ENCODE measurements at places on chromosomes 12 and 14. TPM values are rescaled to one million over a fixed set of nuclear protein-coding genes. Genes with fewer than 3 reads are reported as not detected.

The PLEKHG7 gene
- total RNA-seq: not detected

The GPD1 gene
- 38.7 TPM for total RNA-seq

The TRMT5 gene
- 4.6 TPM for total RNA-seq

The STXBP6 gene
- total RNA-seq: 20.2 TPM

The KRT75 gene
- not detected for total RNA-seq

The ABHD4 gene
- total RNA-seq: 20.9 TPM

The ZC2HC1C gene
- total RNA-seq: 10.5 TPM

DNA sequence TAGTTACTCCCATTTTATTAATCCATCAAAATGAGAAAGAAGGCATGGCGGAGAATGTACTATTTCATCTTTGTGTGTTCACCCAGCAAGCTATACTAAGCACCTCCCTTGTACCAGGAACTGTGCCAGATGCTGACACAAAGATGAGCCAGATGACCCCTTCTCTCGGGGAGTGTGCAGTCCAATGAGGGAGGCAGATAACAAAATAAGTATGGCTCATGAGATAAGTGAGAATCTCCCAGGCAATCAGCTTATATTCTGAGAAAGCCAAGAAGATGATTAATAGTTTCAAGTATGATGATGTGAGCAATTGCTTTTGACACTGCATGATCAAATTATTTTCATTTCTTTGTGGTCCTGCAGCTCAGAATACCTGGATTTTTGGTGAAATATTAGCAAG, 1.3 kb upstream of the TMEM233 start:
- no peak for DNase-seq

- DNase-seq: no peak
Observed at GRCh38 chr14:55743551-55743950, 163.5 kb downstream of the KTN1 start.

DNA sequence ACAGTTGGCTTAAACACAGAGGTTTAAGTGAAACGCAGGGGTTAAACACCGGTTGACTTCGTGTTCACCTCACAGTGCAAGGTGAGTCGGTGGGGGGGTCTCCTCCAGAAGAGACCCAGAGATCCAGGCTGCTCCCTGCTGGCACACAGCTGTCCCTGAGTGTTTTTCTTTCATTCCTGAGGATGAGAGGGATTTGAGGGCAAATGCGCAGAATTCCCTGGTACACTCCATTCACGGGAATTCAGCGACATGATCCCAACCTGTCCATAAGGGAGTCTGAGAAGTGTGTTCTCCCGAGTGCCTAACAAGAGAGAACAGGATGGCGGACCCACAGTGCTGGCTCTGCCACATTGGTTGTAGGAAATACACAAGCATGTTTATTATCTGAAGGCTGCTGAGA, 107.2 kb upstream of the ESRRB start:
- DNase-seq: peak; percentile 28

DNA sequence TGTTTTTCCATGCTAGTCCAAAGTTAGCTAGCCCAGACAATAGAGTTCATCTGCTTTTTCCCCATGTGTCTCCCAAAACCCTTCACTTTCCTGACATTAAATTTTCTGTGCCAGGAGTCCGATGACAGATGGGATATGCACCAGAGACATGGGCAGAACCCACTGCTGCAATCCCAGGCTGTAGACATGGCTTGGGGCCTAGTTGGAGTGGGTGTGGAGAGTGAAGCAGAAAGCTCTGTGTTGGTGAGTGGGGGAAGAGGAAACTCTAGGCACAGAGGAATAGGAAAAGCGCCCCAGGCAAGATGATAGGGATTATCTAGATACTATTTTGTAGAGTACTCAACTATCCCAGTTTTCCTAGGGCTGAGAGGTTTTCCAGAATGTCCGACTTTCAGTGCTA, 4.8 kb upstream of the KRT74 start:
- DNase-seq: no peak

DNA sequence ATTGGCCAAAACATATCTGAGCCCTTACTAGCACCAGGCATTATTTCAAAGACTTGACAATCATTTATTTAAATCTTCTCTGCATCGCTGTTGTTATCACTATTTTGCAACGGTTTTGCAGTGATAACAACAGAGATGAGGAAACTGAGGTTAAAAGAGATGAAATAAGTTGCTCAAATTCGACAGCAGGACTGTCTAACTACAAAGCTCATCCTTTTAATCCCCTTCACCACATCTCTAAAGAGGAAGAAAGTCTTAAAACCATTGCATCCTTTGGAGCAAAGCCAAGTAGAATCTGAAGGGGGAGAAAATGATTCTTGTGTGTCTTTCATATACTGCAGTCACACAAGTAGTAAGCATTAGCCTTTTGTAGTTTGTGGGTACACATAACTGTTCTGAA, 14.8 kb upstream of the ETNK1 start:
- DNase-seq: no peak

DNA sequence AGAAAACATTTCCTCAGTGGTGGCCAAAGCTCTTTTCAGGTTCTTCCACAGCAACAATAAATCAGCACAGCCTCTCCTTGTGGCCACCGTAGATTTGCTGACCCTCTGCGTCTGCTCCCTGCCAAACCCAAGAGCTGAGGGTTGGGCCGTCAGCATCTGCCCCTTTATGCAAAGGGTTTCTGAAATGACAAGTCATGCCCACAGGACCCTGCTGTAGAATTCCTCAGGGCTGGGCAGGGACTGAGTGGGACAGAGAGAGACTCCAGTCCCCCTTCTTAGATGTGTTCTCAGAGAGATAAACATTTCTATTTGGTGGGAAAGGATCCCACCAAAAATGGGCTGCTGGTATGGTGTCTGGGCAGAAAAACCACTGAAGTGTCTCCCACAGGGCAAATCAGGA, 233.0 kb upstream of the PLXNC1 start:
- DNase-seq: no peak

DNA sequence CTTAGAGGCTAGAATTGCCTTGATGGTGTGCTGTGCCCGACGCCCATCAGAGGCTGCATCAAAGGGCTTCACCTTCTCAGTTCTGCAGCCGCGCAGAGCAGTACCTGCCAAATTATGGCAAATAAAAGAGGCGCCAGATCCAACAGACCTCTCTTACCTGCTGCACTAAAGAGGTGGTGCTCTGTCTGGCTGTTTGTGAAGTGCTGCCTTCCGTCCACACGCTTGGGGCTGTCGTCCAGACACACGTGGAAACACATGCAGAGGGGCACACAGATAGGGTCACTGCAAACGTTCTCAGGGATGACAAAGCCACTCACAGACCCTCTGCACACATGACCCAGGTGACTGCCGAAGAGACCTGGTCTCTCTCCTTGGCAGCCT, 617.5 kb downstream of the VRK1 start:
- DNase-seq: no peak

GRCh38 chr14:40188006-40188405, 755.8 kb upstream of the FBXO33 start:
- DNase-seq: no peak
